ENCODE measurements at places on chromosomes 1 and 21.

- no peak for DNase-seq
Measured at GRCh38 chr1:190942475-190942874, 464.8 kb upstream of the BRINP3 start.

DNA sequence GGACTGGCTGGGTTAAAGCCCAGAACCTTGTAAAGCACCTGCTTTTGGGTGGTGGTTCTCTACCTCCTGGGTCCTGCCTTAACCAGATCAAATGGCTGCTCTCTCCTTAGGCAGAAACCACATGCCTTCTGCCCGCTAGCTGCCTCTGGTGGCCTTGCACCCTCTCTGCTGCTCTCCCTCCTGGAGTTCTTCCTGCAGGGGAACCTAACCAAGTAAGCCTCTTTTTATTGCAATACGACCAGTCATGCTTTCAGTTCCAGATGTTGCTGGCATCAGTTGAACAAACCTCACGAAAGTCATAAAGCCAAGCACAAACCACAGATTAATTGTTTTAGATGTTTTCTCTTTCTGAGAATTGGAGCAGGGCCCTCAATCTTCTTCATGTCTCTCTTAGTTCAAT, 118.9 kb downstream of the GDAP2 start:
- no peak for DNase-seq

DNA sequence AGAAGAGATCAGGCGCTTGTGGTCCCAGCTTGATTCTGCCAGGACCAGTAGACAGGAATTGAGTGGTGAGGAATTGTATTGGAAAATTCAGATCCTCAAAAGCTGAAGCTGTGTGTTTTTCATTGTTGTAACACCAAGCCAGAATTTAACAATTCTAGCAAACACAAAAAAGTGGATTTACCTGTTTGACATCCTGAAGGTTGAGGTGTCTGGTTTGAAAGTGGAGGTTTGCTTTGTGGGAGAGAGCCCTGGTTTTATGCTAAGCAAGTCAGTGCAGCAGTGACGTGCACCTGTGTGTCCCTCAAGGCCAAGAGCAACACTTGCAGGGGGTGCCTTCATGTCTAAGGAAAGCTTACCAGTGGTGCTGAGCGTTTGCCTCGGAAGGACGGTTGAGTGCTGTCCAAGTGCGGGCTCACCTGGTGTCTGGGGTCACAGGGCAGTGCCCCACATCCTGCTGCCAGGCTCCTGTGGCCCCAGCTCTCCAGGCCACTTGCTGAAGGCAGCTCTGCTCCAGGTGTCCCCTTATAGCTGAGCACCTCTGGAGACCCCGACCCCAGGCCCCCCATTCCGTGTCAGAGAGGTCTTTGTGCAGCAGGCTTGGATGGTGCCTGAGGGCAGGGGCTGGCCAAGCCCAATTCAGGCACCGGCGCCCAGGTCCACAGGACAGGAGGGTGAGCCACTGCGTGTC, 27.7 kb downstream of the PCNT start:
- no peak for DNase-seq

DNA sequence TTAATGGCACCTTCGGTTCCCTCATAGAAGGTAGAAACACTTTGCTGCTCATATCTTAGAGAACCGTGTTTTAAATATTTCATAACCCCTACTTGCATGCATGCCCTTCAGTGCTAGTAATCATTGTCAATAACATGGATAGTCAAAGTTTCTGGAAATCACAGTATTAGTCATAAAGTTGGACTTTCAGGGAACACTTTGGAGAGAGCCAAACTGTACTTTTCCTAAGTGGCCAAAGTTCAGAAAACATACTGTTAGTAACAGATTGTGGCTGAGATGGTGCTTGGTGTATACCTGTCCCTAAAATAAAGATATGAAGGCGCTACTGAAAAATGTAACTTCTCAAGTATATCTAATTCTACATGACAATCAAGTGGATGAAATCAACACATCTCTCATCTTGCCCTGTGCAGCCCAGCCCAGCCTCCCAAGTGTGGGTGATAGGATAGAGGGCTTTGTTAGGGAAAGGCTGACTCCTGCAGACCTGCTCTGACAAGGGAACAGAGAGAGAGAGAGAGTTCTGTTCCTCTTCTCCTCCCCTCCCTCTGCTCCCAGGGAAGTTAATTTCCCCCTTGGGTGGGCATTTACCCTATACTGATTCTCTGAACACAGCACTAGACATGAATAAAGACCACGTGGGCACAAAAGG, 14.4 kb downstream of the MYOC start:
- DNase-seq = no peak

DNA sequence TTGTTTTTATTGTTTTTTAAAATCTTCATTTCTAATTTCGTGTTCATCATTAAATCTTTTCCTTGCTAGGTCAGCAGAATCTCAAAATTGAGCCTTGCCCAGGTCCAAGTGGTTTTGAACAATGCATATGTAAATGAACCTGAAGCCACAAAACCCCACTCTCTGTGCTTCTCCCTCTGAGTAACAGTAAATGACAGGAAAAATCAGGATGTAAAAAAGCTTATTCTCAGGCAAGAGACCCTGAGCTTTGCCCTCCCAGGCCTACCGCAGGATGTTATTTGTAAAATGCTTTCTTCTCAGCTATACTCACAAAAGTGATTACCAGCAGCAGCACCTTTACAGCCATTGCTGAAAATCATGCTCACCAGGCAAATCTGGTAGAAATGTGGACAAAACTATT, 47.6 kb downstream of the TYW3 start:
- no peak for DNase-seq

DNA sequence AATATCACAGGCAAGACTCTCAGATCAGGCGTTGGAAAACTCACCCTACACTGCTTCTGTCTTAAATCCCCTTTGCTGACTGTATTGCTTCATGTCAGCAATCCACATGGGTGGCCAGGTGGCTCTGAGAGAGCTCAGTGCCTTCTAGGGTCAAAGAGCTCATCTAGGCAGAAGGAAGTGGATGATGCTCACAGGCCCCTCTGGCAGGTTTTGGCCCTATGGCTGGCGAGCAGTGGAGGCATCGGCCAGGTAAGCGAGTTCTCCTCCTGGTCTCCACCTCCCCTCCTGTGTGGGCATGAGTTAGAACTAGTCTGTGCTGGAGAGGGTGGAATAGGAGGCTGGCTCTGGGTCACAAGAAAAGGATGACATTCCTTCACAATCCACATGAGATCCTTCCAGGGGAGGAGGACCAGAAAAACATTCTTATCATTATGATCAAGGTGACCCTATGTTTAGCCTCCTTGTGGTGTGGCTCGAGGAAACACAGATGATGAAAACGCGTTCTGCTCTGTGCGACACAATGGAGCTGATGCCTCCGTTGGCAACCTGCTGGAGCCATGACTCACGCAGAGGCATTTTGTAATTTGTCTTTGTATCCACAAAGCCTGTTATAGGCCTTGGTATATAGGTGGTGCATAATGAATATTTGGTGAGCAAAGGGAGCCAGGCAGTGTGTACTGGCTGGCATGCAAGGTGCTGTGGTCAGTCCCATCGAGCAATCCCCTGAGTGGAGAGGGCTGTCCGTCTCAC, 264.6 kb upstream of the RAB4A start:
- DNase-seq = no peak

DNA sequence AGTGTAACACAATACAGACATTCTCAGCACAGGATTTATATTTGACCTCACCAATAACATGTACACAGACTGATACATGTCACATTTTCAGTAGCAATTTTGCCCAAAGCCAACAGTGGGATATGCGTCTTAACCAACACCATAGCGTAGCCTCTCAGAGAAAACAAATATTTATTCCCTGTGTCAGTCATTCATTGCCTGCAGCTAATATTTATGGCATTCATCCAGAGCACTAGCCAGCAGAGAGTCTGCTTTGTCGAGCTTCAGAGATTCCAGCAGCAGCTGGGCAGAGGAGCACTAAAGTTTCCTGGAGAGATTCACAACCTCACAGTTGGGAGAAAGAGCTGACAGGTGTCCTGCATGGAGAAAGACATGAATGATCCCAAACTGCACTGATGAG, 400.7 kb upstream of the DAB1 start:
- DNase-seq = no peak

GRCh38 chr1:155646307-155646706, 36.3 kb downstream of the MSTO1 start:
- DNase-seq = no peak

DNA sequence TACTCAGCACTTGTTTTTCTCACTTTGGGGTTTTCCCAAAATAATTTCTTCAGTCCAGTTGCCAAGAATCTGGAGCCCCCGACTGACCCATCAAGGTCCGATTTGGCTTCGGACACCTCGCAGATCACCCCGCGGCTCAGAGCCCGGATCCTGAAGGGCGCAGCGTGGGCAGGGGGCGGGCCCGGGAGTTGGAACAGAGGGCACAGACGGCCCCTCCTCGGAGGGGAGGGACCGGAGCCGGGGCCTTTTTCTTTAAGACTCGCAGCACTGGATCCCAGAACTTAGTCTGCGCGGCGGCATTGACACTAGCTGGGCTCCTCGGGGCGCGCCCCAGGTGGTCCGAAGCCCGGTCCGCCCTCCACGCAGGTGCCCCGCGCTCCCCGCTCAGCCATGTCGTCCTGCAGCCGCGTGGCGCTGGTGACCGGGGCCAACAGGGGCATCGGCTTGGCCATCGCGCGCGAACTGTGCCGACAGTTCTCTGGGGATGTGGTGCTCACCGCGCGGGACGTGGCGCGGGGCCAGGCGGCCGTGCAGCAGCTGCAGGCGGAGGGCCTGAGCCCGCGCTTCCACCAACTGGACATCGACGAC, at the start of gene CBR3:
Gene CBR3 (plus strand): TSS at position 277 of the 588 bp plus-strand sequence. CDS start 114 bp downstream, at position 391.
- no peak for DNase-seq

DNA sequence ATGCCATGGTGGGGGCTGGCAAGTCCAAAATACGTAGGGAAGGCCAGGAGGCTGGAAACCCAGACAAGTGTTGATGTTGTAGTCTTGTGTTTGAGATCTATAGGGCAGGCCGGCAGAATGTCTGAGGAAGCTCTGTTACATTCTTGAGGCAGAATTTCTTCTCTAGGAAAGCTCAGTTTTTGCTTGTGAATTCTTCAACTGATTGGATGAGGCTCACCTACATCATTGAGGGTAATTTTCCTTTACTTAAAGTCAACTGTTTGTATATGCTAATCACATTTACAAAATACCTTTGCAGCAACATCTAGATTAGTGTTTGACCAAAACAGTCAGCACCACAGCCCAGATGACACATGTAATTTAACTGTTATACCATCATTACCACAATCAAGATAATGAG, 37.0 kb downstream of the PATJ start:
- no peak for DNase-seq

DNA sequence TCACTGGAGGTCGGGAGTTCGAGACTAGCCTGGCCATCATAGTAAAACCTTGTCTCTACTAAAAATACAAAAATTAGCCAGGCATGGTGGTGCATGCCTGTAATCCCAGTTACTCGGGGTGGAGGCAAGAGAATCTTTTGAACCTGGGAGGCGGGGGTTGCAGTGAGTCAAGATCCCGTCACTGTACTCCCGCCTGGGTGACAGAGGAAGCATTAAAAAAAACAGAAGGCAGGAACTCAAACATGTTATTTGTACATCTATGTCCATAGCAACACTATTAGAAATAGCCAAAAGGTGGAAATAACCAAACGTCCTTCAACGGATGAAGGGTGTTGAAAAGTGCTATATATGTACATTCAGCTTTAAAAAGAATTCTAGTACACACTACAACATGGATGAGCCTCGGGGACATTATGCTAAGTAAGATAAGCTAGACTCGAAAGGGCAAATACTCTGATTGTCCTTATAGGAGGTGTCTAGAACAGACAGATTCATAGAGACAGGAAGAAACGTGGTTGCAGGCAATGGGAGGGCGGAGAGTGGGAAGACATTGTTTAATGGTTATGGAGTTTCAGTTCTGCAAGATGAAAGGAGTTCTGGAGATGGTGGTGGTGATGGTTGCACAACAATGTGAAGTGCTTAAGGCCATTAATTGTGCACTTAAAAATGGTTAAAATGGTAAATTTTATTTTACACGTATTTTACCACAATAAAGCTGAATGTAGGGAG, 19.2 kb downstream of the NLRP3 start:
- no peak for DNase-seq

DNA sequence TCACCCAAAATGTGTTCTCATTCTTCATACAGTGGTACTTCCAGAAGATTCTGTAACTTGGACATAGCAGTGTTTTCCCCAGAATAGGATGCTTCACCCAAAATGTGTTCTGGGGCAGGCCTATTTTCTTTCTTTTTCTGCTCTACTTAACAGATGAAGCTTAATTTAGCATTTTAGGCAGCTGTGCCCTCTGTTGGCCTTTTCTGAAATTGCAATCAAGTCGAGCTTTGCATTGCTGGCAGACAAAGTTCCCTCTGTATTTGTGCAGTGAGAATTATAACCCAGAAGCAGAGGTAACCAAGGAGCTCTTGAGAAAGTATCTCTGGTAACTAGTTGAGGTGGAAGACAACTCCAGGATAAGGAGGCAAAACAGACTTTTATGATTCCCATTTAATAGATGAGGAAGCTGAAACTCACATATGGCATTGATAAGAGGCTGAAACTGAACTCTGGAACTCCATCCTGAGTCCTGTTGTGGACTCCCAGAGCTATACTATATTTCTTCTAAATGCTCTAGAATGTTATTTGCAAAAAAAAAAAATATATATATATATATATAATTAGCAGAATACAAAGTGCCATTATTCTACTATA, 50.3 kb upstream of the L1TD1 start:
- DNase-seq = no peak

GRCh38 chr1:78033797-78034172, 12.0 kb upstream of the GIPC2 start:
- DNase-seq = no peak

- DNase-seq = no peak
Measured at GRCh38 chr1:205071028-205071409, 13.2 kb downstream of the TMEM81 start.

DNA sequence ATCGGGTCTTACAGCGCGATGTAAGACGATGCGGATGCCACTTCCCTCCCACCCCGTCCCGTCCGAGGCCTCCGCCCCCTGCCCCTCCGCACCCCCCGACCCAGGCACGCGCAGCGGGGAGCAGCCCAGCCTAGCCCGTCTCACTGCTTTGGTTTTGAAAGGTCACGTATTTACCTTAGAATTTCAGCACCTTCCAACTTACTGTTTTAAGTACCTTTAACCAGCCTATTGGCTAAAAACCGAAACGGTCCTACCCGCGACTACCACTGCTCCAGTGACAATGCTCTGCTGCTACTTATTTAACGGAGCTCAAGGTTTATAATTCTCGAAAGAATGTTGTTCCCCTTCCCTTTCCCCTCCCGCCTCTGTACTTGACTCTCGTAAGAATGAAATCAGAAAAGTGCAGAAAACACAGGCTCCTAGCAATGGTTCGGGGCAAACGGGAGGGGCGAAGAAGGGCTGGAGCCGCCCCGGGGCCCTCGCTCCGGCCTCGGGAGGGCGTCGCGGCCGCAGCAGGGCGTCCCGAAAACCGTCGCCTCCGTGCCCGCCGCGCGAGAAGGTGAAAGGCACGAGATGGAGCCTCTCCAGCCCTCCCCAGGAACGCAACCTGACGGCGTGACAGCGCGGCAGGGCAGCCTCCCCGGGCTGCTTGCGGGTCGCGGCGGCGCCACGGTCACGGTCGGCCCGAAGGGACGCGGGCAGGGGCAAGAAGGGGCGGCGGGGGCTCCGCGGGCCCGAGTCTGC, 667 bp downstream of the TMEM50B start:
- DNase-seq = no peak

DNA sequence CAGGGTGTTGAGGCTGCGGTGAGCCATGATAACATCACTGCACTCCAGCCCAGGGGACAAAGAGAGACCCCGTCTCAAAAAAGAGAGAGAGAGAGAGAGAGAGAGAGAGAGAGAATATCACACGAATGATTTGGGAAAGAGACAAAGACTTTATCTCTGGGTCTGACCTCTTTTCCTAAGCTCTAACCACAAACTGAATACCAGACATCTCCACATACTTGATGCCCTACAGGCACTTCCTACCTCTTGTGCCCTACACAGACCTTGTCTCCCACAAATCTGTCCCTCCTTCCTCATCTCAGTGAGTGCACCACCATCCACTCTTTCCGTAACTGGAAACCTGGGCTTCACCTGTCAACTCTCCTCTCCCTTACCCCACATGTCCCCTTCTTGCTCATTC, 27.0 kb upstream of the PTCH2 start:
- DNase-seq = no peak
